PC-3 (cell line): ENCODE measurements at places on chromosomes 12 and 14. TPM values are rescaled to one million over a fixed set of nuclear protein-coding genes. Genes with fewer than 3 reads are reported as not detected.

Gene NXPH4
- total RNA-seq, result 10.7 and 15.1 TPM in 2 replicates

Gene USP44
- total RNA-seq, result not detected in 2 replicates

Gene AICDA
- not detected in 2 replicates for total RNA-seq

Gene ZNF26
- total RNA-seq, result 30.2 and 39.2 TPM in 2 replicates

Gene ARHGEF25
- 10.0 and 18.1 TPM in 2 replicates for total RNA-seq

Gene ANKRD33
- not detected in 2 replicates for total RNA-seq

Gene GPR84
- not detected in 2 replicates for total RNA-seq

Gene GYS2
- total RNA-seq, result not detected in 2 replicates

Gene PAN2
- 15.3 and 27.1 TPM in 2 replicates for total RNA-seq

Gene DBX2
- total RNA-seq, result not detected in 2 replicates

Gene ST8SIA1
- not detected in 2 replicates for total RNA-seq

Gene GLI1
- total RNA-seq, result 3.0 TPM in 1 of 2 replicates, not detected in the other

Gene HELB
- total RNA-seq, result 2.1 and 2.7 TPM in 2 replicates

Gene MYF6
- total RNA-seq, result not detected in 2 replicates

Gene MTA1
- 82.3 and 102 TPM in 2 replicates for total RNA-seq

Gene TMEM179
- total RNA-seq, result not detected in 2 replicates

Gene LALBA
- total RNA-seq, result not detected in 2 replicates

Gene STON2
- 12.3 and 16.1 TPM in 2 replicates for total RNA-seq

Gene C12orf50
- not detected in 2 replicates for total RNA-seq

Gene SERPINA12
- not detected in 2 replicates for total RNA-seq

Gene SLC10A1
- total RNA-seq, result not detected in 2 replicates

Gene CFAP251
- 3.2 and 11.5 TPM in 2 replicates for total RNA-seq

Gene RALGAPA1
- 20.3 and 24.0 TPM in 2 replicates for total RNA-seq

Gene MFAP5
- not detected in 2 replicates for total RNA-seq

Gene KRT81
- total RNA-seq, result 1,688 and 2,042 TPM in 2 replicates

Gene PPFIA2
- total RNA-seq, result not detected in 2 replicates

Gene LPAR5
- 2.3 and 4.3 TPM in 2 replicates for total RNA-seq

Gene LMO3
- total RNA-seq, result 2.3 TPM in 1 of 2 replicates, not detected in the other

Gene HCAR2
- 0.17 TPM in 1 of 2 replicates, not detected in the other for total RNA-seq

Gene EFS
- total RNA-seq, result 0.23 and 0.36 TPM in 2 replicates

Gene HOXC4
- total RNA-seq, result 1.8 and 2.6 TPM in 2 replicates

Gene AGAP2
- 0.23 and 0.40 TPM in 2 replicates for total RNA-seq

Gene RPL10L
- total RNA-seq, result not detected in 2 replicates
